ENCODE measurements at places on chromosomes 11 and 22.

DNA sequence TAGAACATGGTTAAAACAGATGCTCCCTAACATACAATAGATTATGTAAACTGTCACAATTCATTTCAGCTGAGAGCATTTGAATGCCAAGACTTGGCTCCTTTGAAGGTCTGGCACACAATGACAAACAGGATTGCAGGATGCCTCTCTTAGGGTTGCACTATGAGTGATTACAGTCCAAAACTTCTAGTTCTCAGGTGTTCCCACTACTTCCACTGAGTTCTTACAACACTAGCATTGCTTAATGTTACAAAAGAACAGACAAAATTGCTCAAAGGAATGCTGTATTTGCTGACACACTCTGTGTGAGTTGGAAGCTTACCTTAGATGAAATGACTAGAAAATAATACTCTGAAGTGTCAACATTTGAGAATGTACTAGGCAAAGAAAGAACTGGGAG lies 2413.8 kb upstream of the RAG2 start:
- DNase-seq: no peak
- no peak overlapping the region for H3K4me3 ChIP-seq
- no peaks in the 10 kb centered on the region for H3K36me3 ChIP-seq

DNA sequence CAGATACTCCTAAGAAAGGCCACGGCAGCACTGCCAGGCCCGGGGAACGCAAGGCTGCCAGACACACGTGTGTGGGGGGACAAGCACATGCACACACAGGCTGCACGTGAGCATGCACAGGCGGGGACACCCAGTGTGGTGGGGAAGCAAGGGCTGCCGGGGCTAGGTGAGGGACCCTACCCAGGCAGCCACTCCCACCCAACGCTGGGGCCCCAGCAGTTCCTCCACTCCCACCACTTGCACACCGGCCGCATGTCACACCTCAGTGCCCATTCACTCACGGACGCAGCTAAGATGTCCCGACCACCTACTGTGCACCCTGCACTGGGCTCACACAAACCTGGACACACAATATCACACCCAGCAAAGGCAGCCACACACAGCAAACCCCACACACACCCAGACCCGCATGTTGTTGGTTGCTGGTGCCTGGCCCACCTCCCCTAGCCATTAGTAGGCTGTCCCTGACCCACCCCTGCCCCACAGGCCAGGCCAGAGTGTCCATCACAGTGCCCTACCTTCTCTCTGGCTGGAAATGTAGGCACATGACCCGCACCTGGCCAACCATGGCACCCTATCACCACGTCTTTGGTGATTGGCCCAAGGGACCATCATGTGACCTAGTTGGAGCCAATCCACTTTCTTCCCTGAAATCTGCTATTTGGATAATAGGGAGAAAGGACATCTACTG lies 8.8 kb downstream of the SSTR3 start:
- no peak overlapping the region for H3K27ac ChIP-seq
- DNase-seq: no peak
- H3K27me3 ChIP-seq: no peaks in the 10 kb centered on the region
- no peak overlapping the region for H3K4me3 ChIP-seq
- peaks cover 12% of the 10 kb centered on the region for H3K4me1 ChIP-seq

DNA sequence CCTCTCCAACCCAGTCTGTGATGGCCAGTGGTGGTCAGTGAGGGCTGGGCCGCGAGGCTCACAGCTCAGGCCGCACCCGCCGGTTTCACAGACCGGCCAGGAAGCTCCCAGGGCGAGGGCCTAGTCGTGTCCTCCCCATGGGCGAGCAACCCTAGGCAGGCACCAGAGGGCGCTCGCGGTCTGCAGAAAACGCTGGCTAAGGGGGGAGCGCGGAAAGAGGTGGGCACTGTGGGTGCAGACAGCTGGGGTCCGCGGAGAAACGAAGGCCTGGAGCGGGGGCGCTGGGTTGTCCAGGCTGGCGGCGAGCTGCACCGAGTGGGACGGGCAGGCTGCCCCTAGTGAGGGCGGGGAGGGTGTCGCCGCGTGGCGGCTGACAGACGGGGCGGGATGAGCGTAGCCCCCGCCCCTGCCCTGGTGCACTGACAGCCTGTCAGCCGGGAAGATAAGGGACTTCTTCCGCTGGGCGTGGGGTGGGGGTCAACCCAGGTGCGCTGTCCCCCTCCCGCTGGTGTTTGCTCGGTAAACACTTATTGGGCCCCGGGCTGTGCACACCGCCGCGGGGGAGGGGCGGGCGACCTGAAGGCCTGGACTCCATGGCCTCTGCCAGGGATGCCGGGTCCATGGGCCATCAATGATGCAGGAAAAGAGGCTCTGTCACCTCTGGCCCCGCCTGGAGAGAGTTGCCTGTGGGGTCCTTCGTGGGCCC lies 7.5 kb downstream of the GP1BB start:
- DNase-seq: peak; percentile 64
- peak overlapping the region; percentile 49 for H3K27ac ChIP-seq
- peak overlapping the region; percentile 79 for H3K4me3 ChIP-seq
- peaks cover 2% of the 10 kb centered on the region for H3K4me1 ChIP-seq
- peaks cover 2% of the 10 kb centered on the region for H3K27me3 ChIP-seq
- no peaks in the 10 kb centered on the region for H3K36me3 ChIP-seq

- H3K4me3 ChIP-seq: no peak overlapping the region
- H3K27me3 ChIP-seq: peaks cover 31% of the 10 kb centered on the region
- H3K27ac ChIP-seq: no peak overlapping the region
Measured at GRCh38 chr11:34405079-34405858, 33.5 kb upstream of the CAT start.

- H3K4me3 ChIP-seq: no peak overlapping the region
- no peak overlapping the region for H3K27ac ChIP-seq
- H3K4me1 ChIP-seq: peaks cover 7% of the 10 kb centered on the region
Measured at GRCh38 chr11:57481915-57482781, 21.8 kb downstream of the RTN4RL2 start.

- DNase-seq: no peak
- H3K36me3 ChIP-seq: peaks cover 39% of the 10 kb centered on the region
Measured at GRCh38 chr11:108221911-108222573, 396 bp downstream of the NPAT start.

DNA sequence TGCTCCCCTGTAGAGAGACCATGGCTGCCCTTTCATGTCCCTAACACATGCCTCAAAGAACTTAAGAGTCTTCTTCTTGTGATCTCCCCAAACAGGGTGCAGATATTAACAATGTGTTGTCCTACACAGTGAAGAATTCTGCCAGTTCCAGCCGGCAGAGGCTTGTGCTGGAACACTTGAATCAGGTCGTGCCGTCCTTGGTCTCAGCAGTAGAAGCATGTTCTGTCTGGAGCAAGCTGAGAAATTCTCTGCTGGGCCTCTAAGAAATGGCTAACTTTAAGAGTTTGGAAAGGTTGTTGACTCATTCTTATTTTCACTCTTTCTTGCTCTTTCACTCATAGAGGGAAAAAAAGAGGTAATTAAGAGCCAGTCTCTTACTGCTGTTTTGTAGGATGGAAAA lies 71.1 kb upstream of the SLC25A18 start:
- no peaks in the 10 kb centered on the region for H3K36me3 ChIP-seq
- no peak for DNase-seq
- no peaks in the 10 kb centered on the region for H3K4me1 ChIP-seq
- no peak overlapping the region for H3K4me3 ChIP-seq

GRCh38 chr11:66359662-66360087 lies 11.9 kb downstream of the SLC29A2 start:
- H3K4me1 ChIP-seq: peaks cover 2% of the 10 kb centered on the region
- H3K36me3 ChIP-seq: no peaks in the 10 kb centered on the region
- H3K27me3 ChIP-seq: no peaks in the 10 kb centered on the region
- H3K4me3 ChIP-seq: no peak overlapping the region
- DNase-seq: no peak

GRCh38 chr11:126363706-126364248 lies 8.3 kb downstream of the ST3GAL4 start:
- H3K27ac ChIP-seq: no peak overlapping the region
- peaks cover 3% of the 10 kb centered on the region for H3K4me1 ChIP-seq
- no peaks in the 10 kb centered on the region for H3K27me3 ChIP-seq
- no peak for DNase-seq
- no peak overlapping the region for H3K4me3 ChIP-seq

DNA sequence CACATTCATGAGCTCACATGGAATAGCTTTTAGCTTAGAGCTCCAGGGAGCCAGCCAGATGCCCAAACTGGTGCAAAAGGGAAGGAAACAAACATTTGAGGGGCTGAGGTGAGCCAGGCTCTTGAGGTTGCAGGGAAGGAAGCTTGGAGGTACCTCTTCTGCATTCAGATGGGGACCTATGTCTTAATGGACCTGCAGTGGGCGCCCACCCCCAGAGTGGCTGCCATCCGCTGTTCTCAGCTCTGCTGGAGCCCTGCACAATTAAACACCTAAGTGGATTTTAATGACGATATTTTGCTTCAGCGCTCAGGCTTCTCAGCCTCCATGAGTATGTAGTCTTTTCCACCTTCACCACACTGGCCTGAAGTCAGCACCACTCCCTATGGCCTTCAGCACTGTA lies 100.8 kb downstream of the LDLRAD3 start:
- H3K4me3 ChIP-seq: no peak overlapping the region
- H3K4me1 ChIP-seq: peaks cover 9% of the 10 kb centered on the region
- no peak for DNase-seq
- no peak overlapping the region for H3K27ac ChIP-seq

- no peaks in the 10 kb centered on the region for H3K36me3 ChIP-seq
- no peak overlapping the region for H3K27ac ChIP-seq
- no peak overlapping the region for H3K4me3 ChIP-seq
- peaks cover 16% of the 10 kb centered on the region for H3K4me1 ChIP-seq
Measured at GRCh38 chr22:42281284-42281683, 10.8 kb upstream of the TCF20 start.

GRCh38 chr22:44312766-44313165 lies at the start of gene SHISAL1:
TSS of gene SHISAL1 (minus strand) at chr22:44312951. CDS start at chr22:44300945, 12,006 bp downstream.
- no peaks in the 10 kb centered on the region for H3K27me3 ChIP-seq
- H3K36me3 ChIP-seq: no peaks in the 10 kb centered on the region
- peaks cover 9% of the 10 kb centered on the region for H3K4me1 ChIP-seq
- no peak for DNase-seq
- no peak within 1 kb of the TSS for H3K27ac ChIP-seq

- H3K27me3 ChIP-seq: no peaks in the 10 kb centered on the region
- H3K4me3 ChIP-seq: no peak overlapping the region
- peaks cover 7% of the 10 kb centered on the region for H3K36me3 ChIP-seq
- no peak overlapping the region for H3K27ac ChIP-seq
Measured at GRCh38 chr11:128045094-128045725, 542.1 kb downstream of the ETS1 start.

DNA sequence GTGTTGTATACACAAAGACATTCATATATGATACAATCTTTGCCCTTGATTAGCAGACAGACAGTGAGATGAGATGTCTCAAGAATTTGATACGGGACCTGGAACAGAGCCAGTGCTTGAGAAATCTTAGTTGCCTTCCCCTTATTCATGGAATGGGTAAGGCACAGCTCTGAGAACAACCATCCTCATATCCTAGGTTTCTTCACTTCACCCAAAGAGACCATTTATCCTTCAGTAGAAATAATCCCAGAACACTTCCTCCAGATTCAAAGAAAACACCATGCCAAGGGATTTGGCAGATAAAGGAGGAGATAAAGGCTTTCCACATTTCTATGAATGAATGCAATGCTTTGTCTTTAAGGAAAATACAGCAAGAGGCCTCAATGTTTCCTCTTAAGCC lies 8.8 kb upstream of the IZUMO1R start:
- no peaks in the 10 kb centered on the region for H3K4me1 ChIP-seq
- H3K36me3 ChIP-seq: no peaks in the 10 kb centered on the region
- H3K27ac ChIP-seq: no peak overlapping the region
- no peak for DNase-seq

GRCh38 chr11:67354075-67355022 lies 1.0 kb upstream of the POLD4 start:
- peak; percentile 56 for DNase-seq
- peaks cover 7% of the 10 kb centered on the region for H3K27me3 ChIP-seq
- H3K4me3 ChIP-seq: peak overlapping the region; percentile 92
- peak overlapping the region; percentile 100 for H3K27ac ChIP-seq

GRCh38 chr11:88475991-88476418 lies 138.5 kb upstream of the CTSC start:
- peaks cover 26% of the 10 kb centered on the region for H3K27me3 ChIP-seq
- H3K4me3 ChIP-seq: no peak overlapping the region
- peaks cover 2% of the 10 kb centered on the region for H3K4me1 ChIP-seq
- H3K27ac ChIP-seq: no peak overlapping the region

- no peaks in the 10 kb centered on the region for H3K36me3 ChIP-seq
- H3K4me1 ChIP-seq: no peaks in the 10 kb centered on the region
- H3K27me3 ChIP-seq: peaks cover 3% of the 10 kb centered on the region
- no peak overlapping the region for H3K4me3 ChIP-seq
- no peak for DNase-seq
Measured at GRCh38 chr11:60339356-60339755, 12.3 kb downstream of the MS4A6E start.

- peak; percentile 40 for DNase-seq
- H3K4me3 ChIP-seq: peak within 1 kb of the TSS; percentile 84
- H3K27me3 ChIP-seq: peaks cover 50% of the 10 kb centered on the region
Measured at GRCh38 chr11:57460022-57460757, at the start of gene RTN4RL2. TSS of gene RTN4RL2 (plus strand) at chr11:57460528. CDS start at chr11:57460866, 338 bp downstream.

- H3K27me3 ChIP-seq: no peaks in the 10 kb centered on the region
- DNase-seq: peak; percentile 28
- peak overlapping the region; percentile 36 for H3K27ac ChIP-seq
- H3K4me1 ChIP-seq: peaks cover 15% of the 10 kb centered on the region
- H3K36me3 ChIP-seq: no peaks in the 10 kb centered on the region
Measured at GRCh38 chr22:19610518-19611253, 86.5 kb upstream of the CLDN5 start.

GRCh38 chr11:117505285-117505970 lies 177.8 kb downstream of the CEP164 start:
- no peak overlapping the region for H3K4me3 ChIP-seq
- DNase-seq: no peak
- no peaks in the 10 kb centered on the region for H3K4me1 ChIP-seq

DNA sequence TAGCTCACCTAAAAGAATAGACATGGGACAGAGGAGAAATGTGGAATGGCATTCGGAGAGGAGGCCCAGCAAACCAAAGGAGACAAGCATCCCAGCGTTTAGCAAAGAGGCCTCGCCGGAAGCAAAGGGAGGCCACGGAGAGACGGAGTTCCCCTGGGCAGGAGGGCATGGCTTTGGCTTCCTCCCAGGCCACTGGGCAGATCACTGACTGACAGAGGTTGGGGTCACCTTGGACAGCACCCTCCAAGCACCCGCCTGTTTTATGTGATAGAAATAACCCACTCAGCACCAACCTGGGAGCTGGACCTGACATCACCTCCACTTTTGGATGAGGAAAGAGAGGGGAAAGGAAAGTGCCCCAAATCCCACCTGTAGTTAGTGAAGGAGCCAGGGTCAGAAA lies 434.1 kb downstream of the BRD1 start:
- no peaks in the 10 kb centered on the region for H3K27me3 ChIP-seq
- no peak overlapping the region for H3K27ac ChIP-seq
- no peaks in the 10 kb centered on the region for H3K4me1 ChIP-seq
- DNase-seq: no peak
- H3K36me3 ChIP-seq: peaks cover 1% of the 10 kb centered on the region
- no peak overlapping the region for H3K4me3 ChIP-seq

DNA sequence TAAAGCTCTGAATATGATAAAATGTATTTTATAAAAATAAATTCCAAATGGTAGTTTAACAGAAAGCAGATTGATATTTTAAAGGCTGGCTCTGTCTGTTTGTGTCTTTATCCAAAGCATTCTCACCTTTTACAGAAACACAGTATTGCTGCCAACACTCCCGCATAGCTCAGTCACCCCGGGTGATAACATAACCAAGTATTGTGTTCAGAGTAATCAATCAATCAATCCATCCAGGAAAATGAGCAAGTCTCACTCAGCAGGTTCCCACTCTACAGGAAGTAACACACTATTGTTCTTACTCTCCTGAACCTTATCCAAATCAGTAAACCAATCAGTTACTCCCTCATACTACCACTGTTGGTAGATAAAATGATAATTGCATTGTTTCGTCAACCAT lies 203.4 kb downstream of the LRRC4C start:
- H3K36me3 ChIP-seq: no peaks in the 10 kb centered on the region
- no peaks in the 10 kb centered on the region for H3K27me3 ChIP-seq
- no peak overlapping the region for H3K27ac ChIP-seq
